Stimulated activated CD4-positive, alpha-beta T cell treated with anti-CD3 and anti-CD28 coated beads, Interleukin-15, amount 100 ng/mL, for 1 hour (primary cell): ENCODE measurements at places on chromosomes 1 and 21.

GRCh38 chr1:62891956-62892562 is 108.1 kb downstream of the ATG4C start:
- DNase-seq = no peak

- DNase-seq = no peak
Observed at GRCh38 chr1:39149509-39149908, 55.0 kb upstream of the MACF1 start.

GRCh38 chr1:68112835-68113243 is 62.4 kb upstream of the DIRAS3 start:
- no peak for DNase-seq

- DNase-seq = no peak
Observed at GRCh38 chr21:19541602-19542001, 1138.0 kb upstream of the TMPRSS15 start.

- no peak for DNase-seq
Observed at GRCh38 chr21:32226444-32226843, 52.4 kb downstream of the MIS18A start.

GRCh38 chr1:118338936-118339335 is 153.9 kb upstream of the SPAG17 start:
- no peak for DNase-seq

GRCh38 chr1:186915555-186915954 is 86.8 kb downstream of the PLA2G4A start:
- DNase-seq = no peak

GRCh38 chr1:87074001-87074795 is 159.8 kb downstream of the HS2ST1 start:
- no peak for DNase-seq

- DNase-seq = no peak
Observed at GRCh38 chr1:59331686-59332620, 35.1 kb downstream of the FGGY start.

GRCh38 chr1:20403423-20404145 is 82.4 kb downstream of the CAMK2N1 start:
- DNase-seq = no peak

DNA sequence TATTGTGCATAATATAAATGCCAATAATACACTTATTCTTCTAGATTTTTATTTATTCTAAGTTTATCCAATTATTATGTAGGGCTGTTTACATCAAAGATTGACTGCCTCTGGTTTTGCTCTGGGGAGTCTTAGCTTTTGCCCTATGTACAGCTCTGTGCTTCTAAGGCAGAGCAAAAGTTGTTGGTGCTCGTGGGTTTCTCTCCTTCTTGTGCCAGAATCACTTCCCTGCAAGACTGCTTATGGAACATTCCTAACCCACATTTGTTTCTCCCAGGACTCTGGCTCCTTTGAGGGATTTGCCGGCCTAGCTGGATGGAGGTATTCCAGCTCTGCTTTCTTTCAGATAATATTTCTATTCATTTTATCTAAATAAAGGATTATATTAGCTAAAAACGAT is 849.1 kb downstream of the USP25 start:
- no peak for DNase-seq
